ENCODE measurements at places on chromosomes 7 and 10.

- DNase-seq = no peak
Measured at GRCh38 chr10:69451784-69452251, 553 bp downstream of the TSPAN15 start.

GRCh38 chr10:133420028-133420427 is 4.4 kb downstream of the SPRN start:
- no peak for DNase-seq

GRCh38 chr10:30432622-30433305 is 1.2 kb upstream of the MAP3K8 start:
- DNase-seq = no peak

DNA sequence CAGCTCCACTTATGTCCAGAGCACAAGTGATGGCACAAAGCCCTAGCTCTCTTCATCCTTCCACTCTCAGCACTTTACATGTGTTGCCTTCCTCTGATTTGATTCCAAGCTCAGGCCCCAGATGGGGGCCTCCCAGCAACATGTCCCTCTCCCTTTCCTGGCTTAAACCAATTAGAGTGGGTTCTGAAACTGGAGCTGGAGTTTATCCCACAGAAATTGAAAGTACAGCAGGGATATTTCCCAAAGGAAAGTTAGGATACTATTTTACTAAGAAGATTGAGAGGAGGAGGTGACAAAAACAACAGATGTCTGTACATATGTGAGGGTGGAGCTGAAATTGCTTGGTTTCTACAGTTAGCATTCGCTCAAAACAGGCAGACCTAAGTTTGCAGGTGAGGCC is 724.6 kb downstream of the AUTS2 start:
- DNase-seq = no peak

GRCh38 chr10:121796342-121796741 is 131.5 kb downstream of the ATE1 start:
- no peak for DNase-seq

GRCh38 chr10:31678139-31678536 is 250.5 kb downstream of the ARHGAP12 start:
- no peak for DNase-seq

DNA sequence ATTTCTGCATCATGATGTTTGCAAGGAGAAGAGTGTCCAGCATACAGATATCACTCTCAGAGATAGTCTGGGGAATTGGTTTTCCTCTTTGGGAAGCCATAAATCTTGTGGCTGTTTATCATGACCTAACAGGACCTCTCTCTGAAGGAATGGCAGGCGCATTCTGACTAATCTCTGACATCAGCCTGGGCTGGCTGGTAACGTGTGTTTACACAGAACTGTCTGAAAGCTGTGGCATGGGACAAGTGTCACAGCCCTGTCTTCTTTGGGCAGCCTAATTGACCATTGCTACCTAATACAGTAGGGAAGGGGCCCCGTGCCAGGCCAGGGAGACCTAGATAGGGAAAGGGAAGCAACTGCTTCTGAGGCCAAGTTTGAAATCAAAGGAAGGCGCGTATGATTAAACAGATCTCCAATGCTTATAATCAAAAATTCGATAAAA is 73.9 kb upstream of the CABCOCO1 start:
- DNase-seq = no peak

GRCh38 chr10:119079599-119080520 is 757 bp downstream of the EIF3A start:
- peak; percentile 45 for DNase-seq

GRCh38 chr7:25028370-25029021 is 48.5 kb upstream of the OSBPL3 start:
- no peak for DNase-seq

GRCh38 chr7:74092964-74093471 is 9.4 kb downstream of the LIMK1 start:
- no peak for DNase-seq

DNA sequence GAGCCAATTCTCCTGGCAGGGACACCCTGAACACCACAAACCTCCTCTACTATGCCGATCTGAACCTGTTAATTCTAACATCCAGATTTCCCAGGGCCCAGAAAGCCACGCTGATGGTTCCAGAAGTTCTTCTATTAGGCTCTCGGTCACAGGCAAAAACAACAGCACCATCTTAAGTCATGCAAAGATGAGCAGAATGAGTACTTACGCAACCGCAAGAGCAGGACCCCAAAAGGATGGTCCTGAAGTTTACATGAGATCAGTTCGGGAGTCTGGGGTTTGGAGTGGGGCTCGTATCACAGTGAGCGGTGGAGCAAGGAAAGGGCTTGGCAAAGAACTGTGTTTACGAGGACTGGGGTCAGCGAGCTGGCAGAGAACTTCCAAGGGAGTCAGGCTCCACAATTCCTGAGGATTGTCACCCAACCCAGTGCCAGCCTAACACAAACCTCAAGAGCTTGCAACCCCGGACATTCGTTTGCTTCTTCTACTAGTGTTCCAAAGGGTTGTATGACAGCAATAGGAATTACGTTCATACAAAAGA is 532.6 kb downstream of the TNS3 start:
- no peak for DNase-seq

DNA sequence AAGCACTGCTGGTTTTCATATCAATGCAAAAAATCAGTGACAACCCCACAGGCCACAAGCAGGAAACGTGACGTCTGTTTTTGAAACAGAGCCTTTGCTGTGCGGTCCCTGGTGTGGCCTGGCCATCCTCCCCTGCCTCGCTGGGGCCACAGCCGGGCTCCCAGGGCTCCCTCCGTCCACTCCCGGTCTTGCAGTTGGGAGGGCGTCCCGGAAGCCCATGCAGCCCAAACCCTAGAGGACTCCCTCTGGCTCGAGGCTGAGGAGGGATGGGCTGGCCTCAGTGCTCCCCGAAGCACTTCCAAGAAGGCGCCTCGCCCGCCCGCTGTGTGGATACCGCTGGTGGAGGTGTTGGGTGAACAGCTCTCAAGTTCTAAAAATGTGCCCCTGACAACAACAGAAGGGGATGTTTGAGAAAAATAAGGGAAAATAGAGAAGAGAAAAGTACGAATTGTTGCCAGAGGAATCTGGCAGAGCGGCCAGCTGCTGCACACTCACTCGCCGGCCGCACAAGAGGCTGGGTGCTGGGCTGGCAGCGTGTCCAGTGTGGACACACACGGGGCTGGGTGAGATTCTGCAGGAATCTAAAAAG is 73.5 kb downstream of the ZRANB1 start:
- DNase-seq = no peak

Data from neuronal stem cell (in vitro differentiated cells).